ENCODE measurements at places on chromosomes 2 and 18. TPM values are rescaled to one million over a fixed set of nuclear protein-coding genes. Genes with fewer than 3 reads are reported as not detected.

DNA sequence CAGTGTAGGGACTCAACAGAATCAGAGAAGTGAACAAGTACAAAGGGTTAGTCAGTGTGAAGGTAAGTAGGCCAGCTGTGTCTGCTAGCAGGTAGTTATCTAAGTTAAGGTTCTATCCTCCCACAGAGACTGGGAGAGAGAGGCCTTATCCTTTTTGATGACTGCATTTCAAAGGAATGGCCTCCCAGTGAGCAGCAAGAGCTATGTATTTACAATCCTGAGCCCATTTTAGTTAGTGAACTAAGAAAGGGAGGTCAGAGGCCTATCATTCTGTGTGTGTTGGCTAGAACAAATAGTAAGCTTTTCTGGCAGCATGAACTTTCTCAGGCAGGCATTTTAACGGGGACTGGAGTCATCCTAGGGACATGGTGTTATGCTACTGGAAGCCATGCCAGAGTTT lies 182.9 kb downstream of the VWC2L start:
- DNase-seq: no peak

DNA sequence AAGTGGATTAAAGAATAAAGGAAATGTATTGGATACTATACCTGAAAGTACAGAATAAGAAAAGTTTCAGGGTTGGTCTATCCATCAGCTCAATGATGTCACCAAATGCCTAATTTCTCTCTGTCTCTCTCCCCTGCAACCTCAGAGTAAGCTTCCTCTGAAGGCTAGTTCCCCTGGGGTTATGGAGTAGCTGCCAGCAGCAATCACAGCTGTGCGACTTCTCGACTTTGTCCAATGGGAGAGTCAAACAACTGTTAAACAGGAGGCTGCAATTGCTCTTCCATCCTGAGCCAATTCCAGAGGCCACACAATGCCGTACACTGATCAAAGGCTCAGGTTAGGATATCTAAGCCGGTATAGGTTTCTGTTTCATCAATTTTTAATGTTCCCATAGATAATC lies 95.3 kb upstream of the FANCL start:
- no peak for DNase-seq

GRCh38 chr2:64374686-64375085 lies 79.3 kb upstream of the LGALSL start:
- no peak for DNase-seq

GRCh38 chr2:212595036-212595654 lies 56.5 kb upstream of the ERBB4 start:
- no peak for DNase-seq

Gene SNORC
- not detected for polyA plus RNA-seq
